HL-60 (cell line): ENCODE measurements at places on chromosomes 2 and 18.

- no peak for DNase-seq
Measured at GRCh38 chr18:56919190-56919589, 227.7 kb upstream of the BOD1L2 start.

DNA sequence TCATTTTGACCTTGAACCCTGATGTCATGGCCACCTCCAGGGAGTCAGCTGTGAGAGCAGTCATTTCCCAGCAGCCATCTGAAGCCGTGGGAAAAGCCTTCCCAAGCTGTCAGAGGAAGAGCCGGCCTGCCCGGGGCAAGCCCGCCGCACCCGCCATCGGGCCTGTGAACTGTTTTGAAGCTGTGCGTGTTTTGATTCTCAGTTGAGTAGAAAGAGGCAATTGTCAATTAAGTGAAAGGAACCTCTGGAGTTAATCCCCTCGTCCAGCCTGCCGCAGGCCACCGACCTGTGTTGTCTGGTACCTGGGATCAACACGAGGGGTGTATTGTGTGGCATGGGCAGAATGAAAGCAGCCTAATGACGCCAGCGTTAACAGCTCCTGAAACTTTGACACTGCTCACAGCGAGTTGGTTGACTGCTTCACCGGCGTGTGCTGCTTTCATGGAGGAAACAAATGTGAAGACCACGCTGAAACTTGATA lies 318.4 kb downstream of the AGAP1 start:
- no peak for DNase-seq

- no peak for DNase-seq
Measured at GRCh38 chr2:202015471-202015870, 18.2 kb upstream of the FZD7 start.

- no peak for DNase-seq
Measured at GRCh38 chr18:58547864-58548263, 81.0 kb downstream of the ALPK2 start.

DNA sequence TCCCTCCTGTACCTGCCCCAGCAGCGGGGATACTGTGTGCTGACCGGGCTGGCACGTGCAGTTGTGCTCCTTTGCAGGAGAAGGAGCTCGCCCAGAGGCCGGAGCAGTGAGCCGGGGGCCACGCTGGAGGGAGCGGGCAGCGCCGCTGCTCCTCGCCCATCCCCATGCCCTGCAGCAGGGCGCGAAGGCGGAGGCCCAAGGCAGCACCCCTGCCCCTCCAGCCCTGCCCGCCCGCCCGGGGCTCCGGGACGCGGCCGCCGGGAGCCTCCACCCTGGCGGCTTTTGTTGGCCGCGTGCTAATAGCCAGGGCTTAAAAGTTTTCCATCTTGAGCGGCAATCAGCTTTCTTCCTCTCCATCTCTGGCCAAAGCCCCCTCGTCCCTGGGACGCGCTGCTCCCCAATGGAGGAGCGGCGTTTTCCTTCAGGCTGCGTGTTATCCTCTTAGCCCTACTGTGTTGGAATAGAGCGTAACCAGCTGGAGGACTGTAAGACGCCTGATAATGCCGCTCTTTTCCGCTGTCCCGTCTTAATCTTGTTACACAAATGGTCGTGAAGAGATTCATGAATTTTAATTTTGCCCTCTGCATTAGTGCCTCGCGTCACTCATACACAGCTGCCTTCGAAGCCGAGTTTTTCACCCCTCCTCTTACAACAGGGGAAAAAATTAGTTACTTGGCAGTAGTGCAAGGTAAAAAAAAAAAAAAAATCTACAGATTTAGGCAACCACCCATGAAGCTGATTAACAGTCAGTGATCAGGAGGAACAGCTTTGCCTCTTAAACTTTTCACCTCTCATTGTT lies 172.9 kb upstream of the SIX3 start:
- DNase-seq = no peak

- no peak for DNase-seq
Measured at GRCh38 chr2:168853471-168853870, 36.8 kb downstream of the SPC25 start.

GRCh38 chr2:163802284-163802683 lies 66.5 kb upstream of the FIGN start:
- no peak for DNase-seq

DNA sequence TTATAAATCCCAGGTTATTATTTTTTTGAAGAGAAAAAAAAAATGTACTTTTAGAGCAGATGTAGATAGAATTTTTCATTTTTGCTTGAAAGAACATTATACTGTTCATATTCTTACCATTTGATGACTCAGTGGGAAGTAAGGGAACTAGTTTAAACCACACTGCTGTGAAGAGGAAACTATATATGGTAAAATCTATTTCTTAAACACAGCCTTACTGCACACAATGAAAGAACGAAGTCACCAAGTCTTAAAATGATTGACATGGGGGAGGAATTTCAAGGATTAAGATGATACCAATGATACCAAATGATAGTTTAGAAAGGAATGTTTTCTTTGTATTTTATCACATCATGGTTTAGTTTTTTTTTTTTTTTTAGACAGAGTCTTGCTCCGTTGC lies 5.0 kb downstream of the ACTR2 start:
- DNase-seq = no peak

- no peak for DNase-seq
Measured at GRCh38 chr18:55515214-55515613, 72.8 kb downstream of the TCF4 start.

DNA sequence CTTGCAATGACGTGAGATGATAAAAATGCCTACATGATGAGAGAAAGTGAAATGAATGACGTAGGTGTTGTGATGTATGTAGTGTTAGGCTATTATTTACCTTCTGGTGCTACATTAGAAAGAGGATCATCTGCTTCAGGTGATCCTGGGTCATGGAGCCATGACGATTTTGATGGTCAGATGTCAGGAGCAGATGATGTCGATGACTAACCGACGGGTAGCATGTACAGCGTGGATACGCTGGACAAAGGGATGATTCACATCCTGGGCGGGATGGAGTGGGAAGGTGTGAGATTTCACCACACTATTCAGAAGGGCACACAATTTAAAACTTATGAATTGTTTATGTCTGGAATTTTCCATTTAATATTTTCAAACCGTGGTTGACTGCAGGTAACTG lies 43.5 kb upstream of the ACVR1C start:
- DNase-seq = no peak

DNA sequence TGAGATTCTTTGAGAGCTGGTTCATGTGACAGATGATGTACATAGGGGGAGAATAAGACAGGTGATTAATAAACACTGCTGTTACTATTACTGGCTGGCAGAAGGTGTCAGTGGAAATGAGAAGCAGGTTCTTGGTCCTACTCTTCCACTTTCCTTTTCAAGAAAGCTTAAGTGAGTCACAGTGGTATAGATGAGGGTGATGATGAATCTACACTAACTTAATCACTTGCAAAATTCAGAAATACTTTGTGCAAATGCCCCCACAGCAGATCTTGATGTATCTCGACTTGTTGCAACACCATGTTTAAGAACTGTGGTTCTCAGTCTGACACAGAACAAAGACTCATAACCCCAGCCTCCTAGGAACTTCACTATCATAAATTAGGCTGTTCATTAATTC lies 35.9 kb upstream of the MGAT5 start:
- DNase-seq = peak; percentile 51

DNA sequence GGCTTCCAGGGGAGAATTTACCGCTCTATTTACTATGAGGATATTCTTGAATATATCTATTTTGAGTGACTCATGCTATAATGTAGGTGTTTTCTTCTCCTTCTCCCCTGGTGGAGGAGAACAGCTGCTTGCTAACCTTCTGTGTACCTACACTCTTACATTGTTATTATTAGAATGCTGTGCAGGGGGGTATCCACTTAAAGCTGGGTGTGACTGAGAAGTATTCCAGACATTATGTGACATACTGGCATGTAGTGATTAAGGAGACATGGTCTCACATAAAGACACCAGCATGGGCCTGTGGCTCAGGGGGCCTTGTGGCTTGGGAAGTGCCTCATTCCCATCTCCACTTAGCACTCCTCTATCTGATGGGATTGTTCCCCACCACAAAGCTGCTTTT lies 287.9 kb downstream of the PTPRM start:
- DNase-seq = no peak

GRCh38 chr2:27496357-27497287 lies at the start of gene GCKR:
Gene GCKR (plus strand): TSS chr2:27496839. CDS start chr2:27496905, 66 bp downstream.
- peak; percentile 20 for DNase-seq

GRCh38 chr2:165795011-165795410 lies 964 bp upstream of the GALNT3 start:
- no peak for DNase-seq

DNA sequence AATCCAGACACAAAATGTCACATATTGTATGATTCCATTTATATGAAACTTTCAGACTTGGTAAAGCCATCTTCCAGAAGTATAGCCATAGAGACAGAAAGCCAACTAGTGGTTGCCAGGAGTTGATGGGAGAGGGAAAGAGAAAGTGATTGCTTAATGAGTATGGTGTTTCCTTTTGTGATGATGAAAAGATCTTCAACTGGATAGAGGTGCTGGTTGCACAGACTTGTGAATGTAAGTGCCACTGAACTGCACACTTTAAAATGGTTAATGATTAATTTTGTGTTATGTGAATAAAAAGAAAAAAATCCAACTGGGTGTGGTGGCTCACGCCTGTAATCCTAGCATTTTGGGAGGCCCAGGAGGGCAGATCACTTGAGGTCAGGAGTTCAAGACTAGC lies 135.3 kb upstream of the SLC1A4 start:
- no peak for DNase-seq

DNA sequence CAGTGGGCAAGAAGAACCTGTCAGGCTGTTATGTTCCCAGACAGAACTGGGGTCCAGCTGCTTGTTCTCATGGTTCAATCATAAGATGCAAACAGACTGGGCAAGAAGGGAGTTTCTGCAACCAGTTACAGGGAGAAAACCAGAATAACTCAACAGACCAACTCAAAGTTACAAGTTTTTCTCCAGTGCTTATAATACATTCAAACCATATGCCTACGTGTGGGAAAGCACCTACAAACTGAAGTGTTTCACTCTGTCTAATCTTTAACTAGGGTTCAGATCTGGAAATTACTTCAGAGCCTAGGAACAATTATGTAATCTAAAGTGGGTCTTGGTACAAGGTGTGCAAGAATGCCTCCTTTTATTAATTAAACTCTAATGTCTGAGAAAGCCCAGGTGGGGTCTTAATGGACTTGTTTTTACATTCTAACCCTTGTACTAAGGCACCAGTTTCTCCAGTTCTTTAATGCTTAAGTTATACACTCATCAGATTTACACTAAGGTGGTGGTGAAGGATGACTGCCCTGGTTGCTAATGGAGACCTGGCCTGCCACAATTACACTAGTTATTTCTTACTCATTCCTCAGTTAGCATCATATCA lies 951.9 kb downstream of the TSN start:
- DNase-seq = no peak

DNA sequence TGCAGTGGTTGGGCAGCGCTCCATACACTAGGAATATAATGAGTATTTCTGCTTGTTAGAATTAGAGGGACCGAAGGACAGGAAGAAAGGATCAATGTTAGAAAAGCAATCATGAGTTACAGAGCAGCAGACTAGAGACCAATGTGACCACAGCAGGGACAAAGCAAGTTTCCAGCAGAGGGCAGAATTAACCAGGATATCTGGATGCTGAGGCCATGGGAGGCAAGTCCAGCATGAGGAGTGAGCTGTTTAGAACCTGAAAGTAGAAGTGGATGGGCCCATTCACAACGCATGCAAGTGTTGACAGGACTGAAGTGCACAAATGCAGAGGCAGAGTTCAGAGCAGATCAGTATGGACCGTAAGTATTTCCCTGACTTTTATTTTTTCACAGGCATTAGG lies 910.4 kb upstream of the GYPC start:
- no peak for DNase-seq

DNA sequence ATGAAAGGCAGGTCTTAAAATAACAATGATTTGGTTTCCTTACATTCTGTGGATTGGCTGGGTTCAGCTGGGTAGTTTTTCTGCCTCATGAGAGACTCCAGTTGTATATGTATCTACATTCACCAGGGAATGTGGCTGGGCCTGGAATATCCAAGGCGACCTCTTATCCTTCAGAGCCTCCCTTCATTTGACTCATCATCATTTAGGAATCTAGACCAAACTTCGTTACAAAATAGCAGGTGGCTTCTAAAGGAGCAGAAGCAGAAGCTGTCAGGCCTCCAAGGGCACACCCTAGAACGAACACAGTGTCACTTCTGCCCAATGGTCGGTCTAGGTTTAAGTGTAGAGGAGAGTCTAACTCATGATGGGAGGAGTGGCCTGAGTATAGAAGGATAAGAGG lies 204.2 kb downstream of the EN1 start:
- DNase-seq = no peak

DNA sequence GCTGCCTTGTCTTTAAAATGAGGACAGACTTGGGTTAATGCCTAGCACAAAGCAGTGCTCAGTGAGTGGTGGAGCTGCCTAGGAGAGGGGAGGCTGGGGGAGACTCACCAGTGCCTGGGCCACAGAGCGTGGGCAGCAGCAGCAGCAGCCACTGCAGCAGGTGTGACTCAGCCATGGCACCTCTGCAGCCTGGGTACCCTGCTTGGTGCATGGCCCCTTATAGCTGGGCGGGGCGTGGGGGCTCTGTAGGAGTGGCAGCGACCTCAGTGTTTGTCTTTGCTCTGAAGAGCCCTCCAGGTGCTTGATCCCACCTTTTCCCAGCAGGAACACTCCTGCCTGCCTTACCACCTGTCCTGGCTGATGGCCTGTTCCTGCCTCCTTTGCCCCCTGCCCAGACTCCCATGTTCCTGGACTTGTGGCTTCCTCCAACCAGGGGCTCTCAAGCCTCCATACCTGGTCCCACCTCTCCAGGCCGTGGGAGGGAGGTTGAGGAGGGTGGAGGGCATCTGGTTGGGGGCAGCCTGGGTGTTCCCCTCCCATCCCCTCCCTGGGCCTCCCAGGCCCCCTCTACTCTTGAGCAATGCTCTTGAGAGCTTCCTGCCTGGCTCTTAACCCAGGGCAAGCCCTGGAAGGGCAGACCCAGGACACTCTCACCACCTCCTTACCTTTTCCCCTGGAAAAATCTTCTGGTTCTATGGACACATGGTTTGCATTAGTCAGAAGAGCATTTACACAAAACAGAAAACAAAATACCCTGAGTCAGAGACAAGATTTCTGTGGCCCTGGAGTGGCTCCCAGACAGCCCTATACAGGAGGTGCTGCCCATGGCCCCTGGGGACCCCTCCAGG lies at the start of gene SFTPB:
Gene SFTPB, minus strand, starts transcription at position 191 of the 848 bp plus-strand sequence. Its CDS starts 16 bp downstream, at position 175.
- no peak for DNase-seq

GRCh38 chr18:7307526-7307925 lies 76.6 kb downstream of the LRRC30 start:
- no peak for DNase-seq

DNA sequence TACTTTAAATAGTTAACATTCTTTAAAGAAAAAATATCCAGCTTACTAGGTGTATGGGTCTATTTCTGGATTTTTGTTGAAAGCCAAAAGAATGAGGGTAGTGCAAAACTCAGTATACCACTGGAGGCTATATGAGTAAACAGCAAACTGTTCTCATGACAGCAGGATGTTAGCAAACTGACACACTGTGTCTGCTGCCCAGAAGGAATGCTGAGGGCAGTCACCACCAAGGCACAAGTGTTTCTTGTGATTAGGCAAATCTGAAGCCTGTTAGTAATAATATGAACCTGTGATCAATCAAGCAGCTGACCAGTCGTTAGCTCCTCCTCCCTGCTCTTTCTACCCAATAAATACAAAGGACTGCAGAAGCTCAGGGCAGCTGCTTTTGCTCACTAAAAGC lies 50.5 kb upstream of the SULT1C3 start:
- no peak for DNase-seq

GRCh38 chr2:185208261-185208660 lies 530.3 kb upstream of the FSIP2 start:
- peak; percentile 23 for DNase-seq
